ENCODE measurements at places on chromosomes 4 and X.
A peak's percentile ranks its signal among the peaks of the same experiment; 100 is the strongest.

GRCh38 chrX:39144323-39144722 lies 343.1 kb downstream of the MID1IP1 start:
- no peak for DNase-seq

GRCh38 chrX:101619364-101619763 lies 1.6 kb upstream of the ARMCX6 start:
- DNase-seq, result no peak

GRCh38 chrX:136762820-136763452 lies 17.8 kb downstream of the ARHGEF6 start:
- no peak for DNase-seq

GRCh38 chr4:139711461-139711860 lies 45.8 kb downstream of the MGST2 start:
- DNase-seq, result no peak

DNA sequence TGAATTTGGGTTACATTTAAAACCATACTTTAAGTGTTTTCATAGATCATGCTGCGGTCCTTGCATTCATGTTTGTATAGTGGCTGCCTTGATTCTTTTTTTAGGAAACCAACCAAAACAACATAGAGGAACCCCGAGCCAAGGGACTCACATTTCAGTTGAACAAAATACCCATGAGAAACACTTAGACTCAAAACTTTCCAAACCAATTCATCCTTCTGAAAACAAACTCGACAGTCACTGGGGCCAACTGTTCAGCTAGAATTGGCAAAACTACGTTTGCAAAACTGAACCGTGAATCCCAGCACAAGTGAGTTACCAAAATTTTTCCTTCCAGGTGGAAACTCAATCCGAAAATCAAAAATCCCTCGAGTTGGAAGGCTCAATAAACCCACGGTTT lies 1.4 kb downstream of the ADGRA3 start:
- DNase-seq, result no peak

DNA sequence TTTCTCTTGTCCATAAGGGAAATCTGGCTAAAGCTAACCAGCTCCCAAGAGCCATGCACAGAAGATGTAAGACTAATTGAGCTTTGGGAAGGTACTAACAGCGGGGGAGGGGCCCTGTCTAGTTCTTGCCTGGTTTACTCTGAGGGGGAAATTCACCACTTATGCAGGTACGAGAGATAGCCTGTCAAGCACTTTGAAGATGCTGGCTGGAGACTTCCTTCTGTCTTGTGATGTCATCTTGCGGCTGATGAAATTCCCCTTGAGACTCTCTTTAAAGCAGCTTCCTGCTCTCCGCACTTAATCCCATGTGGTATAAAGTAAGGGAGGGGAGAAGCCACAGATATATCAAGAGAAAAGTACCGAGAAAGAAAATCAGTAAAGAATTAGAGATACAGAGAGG lies 345.3 kb downstream of the MAPK10 start:
- peak; percentile 58 for DNase-seq
